ENCODE measurements at places on chromosomes 3 and 15.

- DNase-seq, result no peak
Measured at GRCh38 chr15:96197721-96198120, 132.8 kb upstream of the NR2F2 start.

DNA sequence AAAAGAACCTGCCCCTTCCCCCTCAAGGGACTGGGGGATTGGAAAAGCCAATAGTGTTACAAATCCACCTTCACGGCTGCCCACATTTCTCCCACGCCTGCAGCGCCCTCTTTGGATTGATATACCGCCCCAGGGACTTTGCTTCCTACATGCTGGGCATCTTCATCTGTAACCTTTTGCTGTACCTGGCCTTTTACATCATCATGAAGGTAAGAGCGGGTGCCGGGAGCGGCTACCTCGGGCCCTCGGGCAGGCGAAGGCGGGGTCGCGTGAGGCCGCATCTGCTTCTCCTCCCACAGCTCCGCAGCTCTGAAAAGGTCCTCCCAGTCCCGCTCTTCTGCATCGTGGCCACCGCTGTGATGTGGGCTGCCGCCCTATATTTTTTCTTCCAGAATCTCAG is 73.1 kb downstream of the USF3 start:
- no peak for DNase-seq

DNA sequence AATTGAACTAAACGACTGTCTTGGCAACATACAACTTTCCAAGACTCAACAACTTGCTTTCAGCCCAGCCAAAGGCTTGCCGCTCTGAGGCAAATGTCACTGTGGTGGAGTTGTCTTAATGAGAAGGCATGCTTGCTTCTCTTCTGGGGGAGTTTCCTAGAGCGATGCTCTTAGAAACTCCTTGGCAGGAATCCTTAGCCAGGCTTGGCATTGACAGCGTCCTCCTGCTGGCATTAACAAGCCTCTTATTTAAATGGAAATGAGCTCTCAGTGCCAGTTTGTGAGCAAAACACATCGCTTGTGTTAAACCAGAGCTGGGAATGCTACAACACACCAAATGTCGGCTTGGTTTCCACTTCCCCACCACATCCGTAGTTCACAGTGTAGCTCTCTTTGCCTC is 265.5 kb upstream of the TPRG1 start:
- DNase-seq, result no peak

DNA sequence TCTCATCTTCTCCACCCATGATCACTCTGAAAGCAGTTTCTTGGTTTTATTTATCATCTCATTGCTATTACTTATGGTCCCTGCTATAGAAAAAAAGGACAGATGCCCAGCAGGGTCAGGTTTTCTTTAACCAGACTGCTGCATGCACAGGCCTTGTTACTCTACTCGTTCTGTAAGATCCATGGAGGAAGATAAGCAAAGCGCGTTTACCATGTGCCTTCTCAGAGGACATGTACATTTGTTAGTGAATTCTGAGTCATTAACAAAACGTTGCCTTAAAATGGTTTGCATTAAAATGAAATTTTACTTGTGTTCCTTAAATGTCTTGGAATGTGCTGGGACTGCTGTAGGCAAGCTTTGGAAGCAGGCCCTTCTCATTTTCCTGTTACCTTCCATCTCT is 657.3 kb upstream of the KCNMB2 start:
- DNase-seq, result no peak

GRCh38 chr3:71197841-71198565 is 385.5 kb downstream of the FOXP1 start:
- DNase-seq, result no peak

DNA sequence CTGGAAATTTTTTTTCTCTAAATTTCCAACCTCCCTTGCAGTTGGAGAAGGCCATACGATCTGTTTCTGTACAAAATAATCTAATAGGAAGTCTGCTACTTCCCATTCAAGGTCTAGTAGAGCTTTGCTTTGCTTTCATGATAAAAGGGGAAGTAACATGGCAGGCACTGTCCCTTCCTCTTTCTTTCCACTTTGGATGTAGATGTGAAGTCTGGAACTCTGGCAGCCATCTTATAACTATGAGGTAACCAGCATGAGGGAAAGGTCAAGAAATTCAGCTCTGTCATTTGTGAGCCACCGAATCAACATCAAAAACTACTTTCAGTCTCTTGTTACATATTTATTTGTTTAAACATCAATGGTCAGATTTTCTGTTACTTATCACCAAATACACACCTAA is 156.3 kb downstream of the MTHFS start:
- no peak for DNase-seq

DNA sequence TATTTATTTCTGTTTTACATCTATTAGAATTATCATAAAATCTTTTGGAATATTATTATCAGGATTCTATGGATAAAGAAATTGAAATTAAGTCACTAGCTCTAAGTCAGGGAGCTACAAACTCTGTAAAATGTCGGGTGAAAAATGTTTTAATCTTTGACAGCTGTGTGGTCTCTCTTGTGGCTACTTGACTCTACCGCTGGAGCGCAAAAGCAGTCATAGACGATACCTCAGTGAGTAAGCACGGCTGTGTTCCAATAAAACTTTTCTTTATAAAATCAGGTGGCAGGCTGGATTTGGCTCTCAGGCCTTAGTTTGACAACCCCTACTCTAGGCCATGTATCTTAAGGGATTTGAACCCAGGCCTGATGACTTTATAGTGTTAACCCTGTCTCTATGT is 88.5 kb upstream of the PFN2 start:
- DNase-seq, result no peak

- no peak for DNase-seq
Measured at GRCh38 chr3:40690749-40691451, 166.1 kb downstream of the ZNF621 start.

DNA sequence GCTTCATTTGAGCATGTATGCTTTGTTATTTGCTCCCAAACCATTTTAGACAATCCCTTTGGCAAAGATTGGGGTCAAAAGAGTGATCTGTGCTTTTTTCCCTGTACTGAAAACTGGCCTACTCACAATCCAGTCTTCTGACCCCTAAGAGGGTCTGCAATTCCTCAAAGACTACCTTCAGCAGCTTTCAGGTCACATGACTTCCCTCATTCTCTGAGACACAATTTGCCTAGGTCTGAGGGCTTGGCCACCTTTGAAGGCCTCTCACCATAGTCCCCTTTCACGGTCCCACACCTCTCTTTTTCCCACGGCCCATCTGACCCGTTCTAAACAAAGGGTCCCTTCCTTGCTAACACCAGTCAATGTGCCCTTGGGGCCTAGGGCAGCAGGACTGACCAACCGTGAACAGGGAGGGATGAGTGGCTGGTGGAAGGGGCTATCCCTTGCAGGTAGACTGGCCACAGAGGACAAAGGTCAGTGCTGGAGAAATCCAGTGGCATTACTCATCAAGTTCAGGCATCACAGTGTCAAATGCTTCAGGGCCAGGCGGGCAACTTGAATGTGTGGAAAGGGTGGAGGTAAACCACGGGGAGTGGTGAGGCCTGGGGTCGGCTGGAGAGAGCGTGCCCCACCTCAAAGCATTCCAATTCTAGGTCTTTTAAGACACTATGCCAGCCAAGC is 10.8 kb downstream of the RASL12 start:
- no peak for DNase-seq

DNA sequence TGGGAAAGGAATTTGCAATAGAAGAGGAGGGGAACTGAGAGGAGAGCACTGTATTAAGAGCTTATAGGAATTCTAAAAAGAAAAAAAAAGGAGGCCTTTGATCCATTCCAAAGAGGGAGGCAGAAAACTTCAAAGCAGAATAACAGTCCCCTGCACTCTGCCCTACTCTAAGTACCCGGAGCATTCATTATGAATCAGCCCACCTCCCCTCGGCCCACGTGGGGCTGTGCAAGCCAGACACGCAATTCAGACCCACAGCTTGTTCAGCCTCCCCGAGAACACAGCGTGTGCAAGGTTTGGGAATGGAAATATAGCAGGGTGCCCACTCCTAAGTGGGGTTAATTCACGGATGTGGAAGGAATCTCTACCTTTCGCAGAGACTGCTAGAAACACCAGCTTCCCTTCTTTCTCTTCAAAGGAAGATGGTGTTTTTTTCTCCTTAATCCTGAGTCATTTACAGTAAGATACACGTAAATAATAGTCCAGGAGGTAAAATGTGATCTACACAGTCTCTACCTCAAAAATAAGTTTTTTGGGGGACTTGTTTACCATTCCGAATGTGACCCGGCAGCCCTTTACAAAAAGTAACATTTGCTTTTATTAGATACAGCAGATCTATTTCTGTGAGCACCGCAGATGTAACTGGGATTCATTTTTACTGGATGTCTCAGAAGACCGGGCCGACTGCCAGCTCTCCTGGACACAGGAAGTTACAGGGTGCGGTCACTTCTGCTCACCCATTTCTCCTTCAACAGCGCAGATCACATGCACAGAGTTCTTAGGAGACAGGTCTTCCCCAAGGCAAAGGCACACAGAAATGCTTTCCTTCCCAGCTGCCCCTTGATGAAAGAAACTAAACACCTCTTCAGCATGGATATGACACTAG is 768.5 kb upstream of the CFAP20DC start:
- no peak for DNase-seq

DNA sequence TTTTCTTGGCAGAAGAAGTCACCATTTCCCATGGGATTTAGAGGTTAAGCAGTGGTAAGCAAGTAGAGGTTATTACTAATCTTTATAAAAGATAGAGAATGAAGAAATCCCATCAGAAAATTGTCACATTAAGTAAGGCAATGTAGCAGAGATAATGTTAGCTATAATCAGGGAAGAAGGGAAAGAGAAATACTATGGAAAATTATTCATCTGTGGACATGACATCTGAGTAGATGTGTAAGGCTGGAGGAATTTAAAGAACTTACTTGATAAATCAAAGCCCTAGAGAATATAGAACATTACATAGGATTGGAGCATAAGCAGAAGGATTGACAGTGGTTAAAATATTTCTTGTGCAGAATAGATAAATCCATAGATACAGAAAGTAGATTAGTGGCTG is 553.1 kb upstream of the CBLB start:
- DNase-seq, result no peak

DNA sequence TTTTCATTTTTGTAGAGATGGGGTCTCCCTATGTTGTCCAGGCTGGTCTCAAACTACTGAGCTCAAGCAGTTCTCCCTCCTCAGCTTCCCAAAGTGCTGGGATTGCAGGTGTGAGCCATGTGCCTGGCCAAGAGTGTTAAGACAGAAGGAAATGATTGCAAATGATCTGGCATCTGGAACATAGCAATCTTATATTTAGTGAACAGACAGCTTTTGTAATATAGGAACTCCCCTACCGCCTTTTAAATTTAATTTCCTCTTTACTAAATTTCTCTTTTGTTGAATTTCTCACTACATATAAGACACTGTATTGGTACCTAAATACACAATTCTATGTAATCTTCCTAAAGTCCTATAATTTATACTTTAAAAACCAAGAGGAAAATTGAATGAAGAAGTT is 13.1 kb downstream of the ANO10 start:
- DNase-seq, result no peak

GRCh38 chr3:60055765-60056164 is 1005.9 kb upstream of the CFAP20DC start:
- no peak for DNase-seq

DNA sequence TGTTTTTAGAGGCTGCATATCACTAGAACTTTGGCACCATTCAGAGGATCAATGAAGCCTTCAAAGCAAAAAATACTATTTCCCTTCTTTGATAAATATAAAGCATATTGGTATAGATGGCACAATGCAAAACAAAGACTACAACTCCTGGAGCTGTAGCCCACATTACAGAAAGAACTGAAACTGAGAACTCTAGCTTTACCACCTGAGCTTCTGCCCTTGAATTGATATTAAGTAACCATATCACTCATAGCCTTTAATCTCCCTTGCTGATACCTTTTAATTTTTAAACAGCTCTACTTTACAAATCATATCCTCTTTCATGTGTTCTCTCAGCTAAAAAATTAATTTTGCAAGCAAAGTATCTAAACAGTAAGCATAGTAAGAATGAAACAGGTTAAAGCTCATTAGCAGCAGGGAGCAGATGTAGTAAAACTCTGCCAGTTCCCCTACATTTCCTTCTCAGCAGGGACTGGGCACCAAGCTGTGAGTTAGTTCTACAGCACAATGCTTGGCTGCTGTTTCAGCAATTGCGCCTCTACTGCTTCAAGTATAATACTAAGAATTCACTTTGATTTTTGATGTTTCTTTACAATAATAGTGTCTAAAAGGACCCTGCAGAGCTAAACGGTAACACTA is 97.9 kb upstream of the NANOGP8 start:
- no peak for DNase-seq

DNA sequence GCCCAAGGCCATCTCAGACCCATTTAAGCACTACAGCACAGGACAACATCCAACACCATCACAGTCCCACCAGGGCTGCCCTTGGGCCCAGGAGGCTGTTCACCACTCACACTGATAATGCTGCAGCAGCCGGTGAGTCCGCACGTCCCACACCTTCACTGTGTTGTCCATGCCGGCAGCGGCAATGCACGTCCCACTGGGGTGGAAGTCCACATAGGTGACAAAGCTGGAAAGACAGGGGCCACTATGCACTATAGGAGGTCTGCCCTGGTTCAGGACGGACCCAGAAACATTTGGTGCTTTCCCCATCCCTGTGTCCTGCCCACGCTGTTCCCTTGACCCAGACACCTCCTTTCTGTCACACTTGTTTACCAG is 8.5 kb downstream of the POC1A start:
- DNase-seq, result no peak

Measured in naive thymus-derived CD8-positive, alpha-beta T cell (primary cell).